ENCODE measurements at places on chromosomes 16 and 17. TPM values are rescaled to one million over a fixed set of nuclear protein-coding genes. Genes with fewer than 3 reads are reported as not detected.

GRCh38 chr17:62112229-62112628 lies 47.2 kb upstream of the MED13 start:
- H3K27ac ChIP-seq: no peak overlapping the region
- no peaks in the 10 kb centered on the region for H3K27me3 ChIP-seq
- DNase-seq: no peak
- no peak overlapping the region for H3K4me3 ChIP-seq
- no peaks in the 10 kb centered on the region for H3K36me3 ChIP-seq
- no peaks in the 10 kb centered on the region for H3K4me1 ChIP-seq

GRCh38 chr17:50620858-50621257 lies 13.8 kb upstream of the ABCC3 start:
- no peaks in the 10 kb centered on the region for H3K4me1 ChIP-seq
- H3K4me3 ChIP-seq: no peak overlapping the region
- H3K27me3 ChIP-seq: no peaks in the 10 kb centered on the region
- no peak for DNase-seq
- H3K27ac ChIP-seq: no peak overlapping the region

- peaks cover 35% of the 10 kb centered on the region for H3K4me1 ChIP-seq
- peak overlapping the region; percentile 47 for H3K27ac ChIP-seq
Observed at GRCh38 chr17:4161967-4162305, 18.9 kb downstream of the CYB5D2 start.

DNA sequence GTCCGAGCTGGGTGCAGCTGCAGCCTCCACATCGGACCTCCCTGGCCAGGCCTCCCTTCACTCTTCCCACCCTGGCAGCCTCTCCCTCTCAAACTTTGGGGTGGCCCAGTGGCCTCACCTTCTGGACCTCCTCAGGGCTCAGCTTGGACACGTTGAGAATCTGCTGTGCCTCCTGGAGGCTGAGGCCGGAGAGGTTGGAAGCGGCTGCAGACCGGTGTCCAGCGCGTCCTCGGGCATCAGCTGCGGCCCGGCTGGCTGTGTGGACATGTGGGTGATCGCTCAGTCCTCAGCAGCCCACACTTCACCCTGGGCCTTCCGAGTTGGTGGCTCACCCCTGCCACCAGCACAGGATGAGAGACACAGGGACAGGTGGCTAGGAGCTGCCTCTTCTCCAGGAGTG lies 9.9 kb downstream of the PAM16 start:
- peaks cover 51% of the 10 kb centered on the region for H3K4me1 ChIP-seq
- peaks cover 50% of the 10 kb centered on the region for H3K36me3 ChIP-seq
- H3K27ac ChIP-seq: no peak overlapping the region
- H3K27me3 ChIP-seq: no peaks in the 10 kb centered on the region
- no peak overlapping the region for H3K4me3 ChIP-seq
- no peak for DNase-seq

DNA sequence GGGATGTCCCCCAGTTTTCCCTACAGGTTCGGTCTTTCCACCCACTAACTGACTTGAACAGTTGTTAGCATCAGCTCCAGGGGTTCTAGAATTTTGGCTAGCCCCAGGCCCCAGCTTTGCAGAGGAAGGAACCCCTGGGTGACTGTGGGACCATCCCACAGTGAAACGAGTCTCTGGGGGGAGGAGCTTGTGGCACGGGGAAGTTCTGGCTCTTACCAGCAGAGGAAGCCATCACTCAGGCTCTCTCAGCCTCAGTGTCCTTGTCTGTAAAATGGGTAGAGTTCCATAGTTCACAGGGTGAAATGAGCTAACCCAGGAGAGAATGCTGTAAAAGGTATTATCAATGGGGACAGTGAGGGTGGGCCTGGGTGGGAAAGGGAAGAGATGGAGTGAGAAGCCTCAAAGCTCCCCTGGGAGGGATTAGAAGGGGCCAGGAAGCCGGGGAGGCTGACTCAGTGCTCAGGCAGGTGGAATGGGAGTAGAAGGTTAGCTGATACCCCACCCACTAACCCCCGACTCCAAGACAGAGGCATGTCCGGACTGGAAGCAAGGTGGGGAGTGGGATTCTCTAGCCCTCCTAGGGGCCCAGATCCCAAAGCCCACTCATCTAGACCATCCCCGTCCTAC lies 30.9 kb upstream of the CDC42EP4 start:
- H3K4me3 ChIP-seq: peak overlapping the region; percentile 25
- no peak for DNase-seq

GRCh38 chr17:58028578-58028977 lies 21.5 kb upstream of the SRSF1 start:
- no peak overlapping the region for H3K4me3 ChIP-seq
- H3K27ac ChIP-seq: no peak overlapping the region
- H3K36me3 ChIP-seq: no peaks in the 10 kb centered on the region
- no peaks in the 10 kb centered on the region for H3K4me1 ChIP-seq
- DNase-seq: no peak
- H3K27me3 ChIP-seq: no peaks in the 10 kb centered on the region

DNA sequence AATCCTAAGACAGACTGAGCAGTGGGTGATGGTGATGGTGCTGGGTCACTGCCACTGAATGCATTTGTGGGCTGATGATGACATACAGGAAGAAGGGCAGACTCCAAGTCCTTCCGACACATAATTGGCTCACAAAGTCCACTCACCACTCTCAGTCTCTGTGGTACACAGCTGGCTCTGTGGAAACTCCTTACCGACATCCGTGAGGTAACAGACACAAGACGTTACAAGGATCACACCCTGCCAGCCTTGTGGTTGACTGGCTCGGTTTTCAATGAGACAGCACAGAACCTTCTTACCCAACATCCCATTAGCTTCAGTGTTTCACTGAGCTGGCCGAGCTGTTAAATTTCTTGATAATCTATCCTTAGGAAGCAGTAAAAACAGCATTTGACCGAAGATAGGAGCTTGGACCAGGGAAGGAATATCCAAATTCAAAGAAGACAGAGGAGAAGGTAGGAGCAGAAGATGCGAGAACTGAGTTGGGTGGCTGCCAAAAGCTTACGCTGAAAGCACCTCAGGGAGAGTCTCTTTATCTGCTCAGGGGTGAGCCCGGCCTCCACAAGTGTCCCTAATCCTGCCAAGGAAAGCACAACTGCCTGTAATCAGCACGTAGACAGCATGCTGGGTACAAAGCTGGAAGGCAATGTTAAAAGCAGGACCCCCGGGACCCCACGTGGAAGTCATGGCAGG lies 5.5 kb upstream of the MXRA7 start:
- no peak overlapping the region for H3K4me3 ChIP-seq
- H3K27me3 ChIP-seq: no peaks in the 10 kb centered on the region
- H3K27ac ChIP-seq: peak overlapping the region; percentile 70
- H3K4me1 ChIP-seq: peaks cover 54% of the 10 kb centered on the region
- H3K36me3 ChIP-seq: peaks cover 85% of the 10 kb centered on the region

- peaks cover 30% of the 10 kb centered on the region for H3K4me1 ChIP-seq
- no peaks in the 10 kb centered on the region for H3K36me3 ChIP-seq
- no peak for DNase-seq
- no peak overlapping the region for H3K4me3 ChIP-seq
- peak overlapping the region; percentile 68 for H3K27ac ChIP-seq
Observed at GRCh38 chr17:41402161-41402560, 4.8 kb upstream of the KRT31 start.

- H3K27me3 ChIP-seq: no peaks in the 10 kb centered on the region
- peaks cover 85% of the 10 kb centered on the region for H3K36me3 ChIP-seq
- no peak overlapping the region for H3K4me3 ChIP-seq
- peaks cover 38% of the 10 kb centered on the region for H3K4me1 ChIP-seq
- H3K27ac ChIP-seq: no peak overlapping the region
- no peak for DNase-seq
Observed at GRCh38 chr16:31079342-31079944, 5.2 kb downstream of the ZNF646 start.

DNA sequence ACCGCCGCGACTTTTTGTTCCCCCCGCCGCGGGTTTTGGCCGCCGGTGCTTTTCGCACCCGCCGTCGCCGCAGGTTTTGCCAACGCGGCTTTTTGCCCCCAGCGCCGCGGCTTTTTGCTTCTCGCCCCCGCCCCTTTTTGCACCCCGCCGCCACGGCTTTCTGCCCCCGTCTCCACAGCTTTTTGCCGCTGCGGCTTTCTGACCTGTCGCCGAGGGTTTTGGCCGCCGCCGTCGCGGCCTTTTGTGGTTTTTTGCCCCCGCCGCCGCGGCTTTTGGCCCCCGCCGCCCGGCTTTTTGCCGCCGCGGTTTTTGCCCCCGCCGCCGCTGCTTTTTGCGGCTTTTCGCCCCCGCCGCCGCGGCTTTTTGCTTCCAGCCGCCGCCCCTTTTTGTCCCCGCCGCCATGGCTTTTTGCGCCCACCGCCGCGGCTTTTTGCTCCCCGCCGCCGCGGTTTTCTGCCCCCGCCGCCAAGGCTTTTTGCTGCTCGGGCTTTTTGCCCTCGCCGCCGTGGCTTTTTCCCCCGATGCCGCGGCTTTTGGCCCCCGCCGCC lies 151.1 kb downstream of the KCNJ18 start:
- H3K4me3 ChIP-seq: no peak overlapping the region
- no peaks in the 10 kb centered on the region for H3K4me1 ChIP-seq
- H3K27me3 ChIP-seq: peaks cover 63% of the 10 kb centered on the region
- H3K36me3 ChIP-seq: no peaks in the 10 kb centered on the region
- no peak overlapping the region for H3K27ac ChIP-seq

- peaks cover 15% of the 10 kb centered on the region for H3K27me3 ChIP-seq
- H3K36me3 ChIP-seq: no peaks in the 10 kb centered on the region
- no peak for DNase-seq
- H3K4me1 ChIP-seq: no peaks in the 10 kb centered on the region
- no peak overlapping the region for H3K4me3 ChIP-seq
Observed at GRCh38 chr17:7081341-7082062, 1.5 kb upstream of the CLEC10A start.

DNA sequence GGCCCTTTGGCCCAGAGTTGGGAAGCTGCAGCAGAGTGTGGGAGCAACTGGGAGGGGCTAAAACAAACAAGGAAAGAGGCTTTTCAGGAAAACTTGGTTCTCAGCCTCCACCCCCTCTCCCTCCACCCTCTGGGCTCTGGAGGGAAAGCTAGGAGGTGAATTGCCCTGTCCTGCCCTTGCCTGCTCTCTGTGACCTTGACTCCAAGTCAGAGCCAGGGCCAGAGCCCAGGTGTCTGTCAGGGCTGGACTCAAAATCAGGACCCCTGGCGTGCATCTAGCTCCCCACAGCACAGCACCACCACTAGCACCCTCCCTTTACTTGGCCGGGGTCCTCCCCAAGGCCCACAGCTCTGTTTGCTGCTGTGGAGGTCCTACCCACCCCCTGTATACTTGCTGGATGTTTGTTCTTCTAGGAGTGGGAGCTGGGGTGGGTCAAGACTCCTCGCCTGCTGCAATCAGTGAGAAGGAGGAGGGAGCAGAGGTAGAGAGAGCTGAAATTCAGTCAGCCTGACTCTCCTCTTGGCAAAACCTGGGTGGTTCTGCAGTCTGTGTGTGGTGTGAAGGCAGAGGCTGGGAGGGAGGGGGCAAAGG lies 2.8 kb upstream of the NR1D1 start:
- no peak for DNase-seq
- no peaks in the 10 kb centered on the region for H3K27me3 ChIP-seq
- no peaks in the 10 kb centered on the region for H3K36me3 ChIP-seq
- H3K27ac ChIP-seq: peak overlapping the region; percentile 88

DNA sequence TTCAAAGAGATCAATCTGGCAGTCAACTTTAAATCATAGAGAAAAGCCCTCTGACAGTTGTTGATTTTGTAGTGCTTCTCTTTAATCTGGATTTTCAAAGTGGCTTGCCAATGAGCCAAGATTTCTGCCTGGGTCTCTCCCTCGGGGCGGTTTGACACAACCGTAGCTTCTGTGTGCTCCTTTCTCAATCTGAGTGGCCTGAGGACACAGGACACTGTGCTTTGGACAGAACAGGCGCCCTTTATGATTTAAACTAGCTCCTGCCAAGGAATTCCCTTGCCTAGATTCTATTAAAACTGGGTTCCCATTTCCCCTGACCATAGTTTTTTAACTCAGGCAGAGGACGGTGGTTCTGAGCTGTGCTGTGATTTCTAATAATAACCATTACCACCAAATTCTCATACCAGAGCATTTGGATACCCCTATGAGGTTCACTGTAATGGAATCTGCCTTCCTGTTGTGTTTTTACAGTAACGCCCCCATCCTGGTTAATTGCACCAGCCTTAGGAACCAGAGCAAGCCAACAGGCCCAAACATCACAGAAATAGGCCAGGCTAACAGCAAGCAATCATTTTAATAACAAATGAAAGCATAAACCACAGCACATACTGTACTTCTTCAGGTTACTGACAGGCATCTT lies 4.0 kb downstream of the ZFHX3 start:
- no peaks in the 10 kb centered on the region for H3K36me3 ChIP-seq
- no peak for DNase-seq
- no peaks in the 10 kb centered on the region for H3K27me3 ChIP-seq
- H3K27ac ChIP-seq: peak overlapping the region; percentile 65

DNA sequence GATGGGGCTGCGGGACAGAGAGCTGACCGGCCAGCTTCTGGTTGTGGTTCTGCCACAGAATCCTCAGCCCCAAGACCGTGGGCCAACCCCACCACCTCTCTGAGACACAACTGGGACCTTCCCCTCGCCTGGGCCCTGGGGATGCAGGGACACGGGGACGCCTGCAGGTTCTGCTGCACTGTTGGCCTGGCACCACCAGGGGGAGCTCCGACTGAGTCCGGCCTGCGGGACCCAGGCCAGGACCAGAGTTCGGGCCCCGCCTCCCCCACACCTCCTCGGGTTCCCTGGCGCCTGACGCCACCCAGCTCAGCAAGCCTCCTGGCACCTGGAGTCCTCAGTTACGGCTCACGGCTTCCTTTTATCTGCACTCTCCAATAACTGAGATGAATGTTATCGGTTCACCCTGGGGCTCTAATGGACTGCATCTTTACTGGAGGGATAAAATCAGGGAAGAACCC lies 27.3 kb downstream of the TBC1D16 start:
- H3K4me3 ChIP-seq: no peak overlapping the region
- peaks cover 34% of the 10 kb centered on the region for H3K36me3 ChIP-seq
- peaks cover 13% of the 10 kb centered on the region for H3K4me1 ChIP-seq
- no peaks in the 10 kb centered on the region for H3K27me3 ChIP-seq
- H3K27ac ChIP-seq: no peak overlapping the region

GRCh38 chr16:74837056-74837455 lies 62.4 kb upstream of the FA2H start:
- no peaks in the 10 kb centered on the region for H3K27me3 ChIP-seq
- no peak overlapping the region for H3K4me3 ChIP-seq
- no peaks in the 10 kb centered on the region for H3K36me3 ChIP-seq

DNA sequence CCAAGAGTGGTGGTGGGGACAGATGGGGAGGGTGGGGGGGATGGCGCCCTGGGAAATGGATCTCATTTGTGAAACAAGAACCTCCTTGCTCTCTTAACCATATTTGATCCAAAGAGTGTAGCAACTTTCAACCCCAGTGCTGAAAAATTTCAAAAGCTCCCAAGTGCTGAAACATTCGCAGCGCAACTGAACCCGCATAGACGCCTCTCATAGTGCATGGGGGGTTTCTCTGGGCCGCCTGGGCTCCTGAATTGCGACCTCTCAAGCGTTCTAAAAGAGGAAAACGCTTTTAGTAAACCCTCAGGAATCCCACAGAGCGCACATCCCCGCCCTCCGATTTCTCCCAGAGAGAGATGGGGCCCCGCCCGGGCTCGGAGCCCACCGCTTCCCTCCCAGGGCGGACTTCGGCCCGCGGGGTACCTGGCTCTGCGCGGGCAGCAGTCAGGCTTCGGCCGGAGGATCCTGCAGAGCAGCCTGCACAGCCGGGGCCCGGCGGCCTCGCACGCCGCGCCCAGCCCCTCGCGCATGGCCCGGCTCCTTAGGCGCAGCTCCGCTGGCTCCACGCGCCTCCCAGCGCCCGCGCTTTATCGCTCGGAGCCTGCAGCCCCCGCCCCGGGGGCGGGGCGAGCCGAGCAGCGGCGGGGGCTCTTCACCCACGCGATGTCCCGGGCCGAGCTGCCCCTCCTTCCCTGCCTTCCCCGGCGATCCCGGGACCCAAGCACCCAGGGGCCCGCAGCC lies 7.0 kb downstream of the NOS2 start:
- H3K27ac ChIP-seq: no peak overlapping the region
- H3K27me3 ChIP-seq: no peaks in the 10 kb centered on the region
- DNase-seq: no peak
- H3K36me3 ChIP-seq: no peaks in the 10 kb centered on the region

PTX4 gene
- not detected for total RNA-seq

CACNG1 gene
- not detected for total RNA-seq

KLHL36 gene
- 55.0 TPM for total RNA-seq

CTNS gene
- 14.2 TPM for total RNA-seq
